Central memory CD8-positive, alpha-beta T cell (primary cell): ENCODE measurements at places on chromosomes 13 and 19.

GRCh38 chr13:99150575-99151361, 49.9 kb upstream of the UBAC2 start:
- no peak for DNase-seq

DNA sequence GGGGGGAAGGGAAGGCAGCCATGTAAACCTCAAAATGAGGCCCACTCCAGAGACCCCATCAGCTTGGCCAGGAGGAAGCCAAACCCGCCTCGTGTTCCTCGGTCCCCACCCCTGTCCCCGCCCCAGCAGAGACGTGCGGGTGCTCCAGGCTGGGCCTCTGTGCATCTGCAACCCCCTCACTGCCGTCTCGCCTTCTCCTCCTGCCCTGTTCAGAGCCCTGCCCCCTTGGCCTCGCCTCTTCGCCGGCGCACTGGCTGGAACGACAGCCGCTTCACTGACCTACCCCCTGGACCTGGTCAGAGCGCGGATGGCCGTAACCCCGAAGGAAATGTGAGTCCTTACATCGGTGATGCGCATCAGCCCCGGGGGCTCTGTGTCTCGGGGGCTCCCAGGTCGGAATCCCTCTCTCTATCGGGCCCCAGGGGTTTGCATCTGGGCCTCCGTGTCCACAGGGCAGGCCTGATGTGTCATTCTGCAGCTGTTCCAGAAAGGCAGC, 32.2 kb downstream of the TMEM161A start:
- DNase-seq: no peak

DNA sequence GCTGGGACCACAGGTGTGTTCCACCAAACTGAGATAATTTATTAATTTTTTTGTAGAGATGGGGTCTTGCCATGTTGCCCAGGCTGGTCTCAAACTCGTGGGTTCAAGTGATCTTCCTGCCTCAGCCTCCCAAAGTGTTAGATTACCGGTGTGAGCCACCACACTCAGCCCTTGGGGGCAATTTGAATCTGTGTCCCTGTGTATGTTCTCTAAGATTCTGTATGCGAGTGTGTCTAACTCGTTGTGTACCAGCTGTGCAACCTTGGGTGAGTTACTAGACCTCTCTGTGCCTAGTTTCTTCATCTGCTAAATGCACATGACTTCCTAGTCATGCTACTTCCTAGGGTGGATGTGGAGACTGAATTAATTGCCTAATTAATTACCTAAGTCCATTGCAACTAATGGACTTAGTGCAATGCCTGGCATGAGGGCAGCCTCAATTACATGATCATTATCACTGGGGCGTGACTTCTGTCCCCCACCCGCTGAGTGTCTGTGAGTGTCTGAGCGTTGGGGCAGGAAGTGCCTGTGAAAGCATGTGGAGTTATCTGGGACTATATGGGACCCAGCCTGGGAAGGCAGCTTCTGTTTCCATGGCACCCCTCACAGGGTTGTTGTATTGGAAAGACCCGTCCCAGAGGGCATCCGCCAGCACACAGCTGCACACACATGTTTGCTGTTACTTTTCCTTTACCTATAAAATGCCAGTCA, 1.8 kb upstream of the NCCRP1 start:
- DNase-seq: no peak

GRCh38 chr13:111614613-111615012, 294.2 kb downstream of the TEX29 start:
- no peak for DNase-seq

DNA sequence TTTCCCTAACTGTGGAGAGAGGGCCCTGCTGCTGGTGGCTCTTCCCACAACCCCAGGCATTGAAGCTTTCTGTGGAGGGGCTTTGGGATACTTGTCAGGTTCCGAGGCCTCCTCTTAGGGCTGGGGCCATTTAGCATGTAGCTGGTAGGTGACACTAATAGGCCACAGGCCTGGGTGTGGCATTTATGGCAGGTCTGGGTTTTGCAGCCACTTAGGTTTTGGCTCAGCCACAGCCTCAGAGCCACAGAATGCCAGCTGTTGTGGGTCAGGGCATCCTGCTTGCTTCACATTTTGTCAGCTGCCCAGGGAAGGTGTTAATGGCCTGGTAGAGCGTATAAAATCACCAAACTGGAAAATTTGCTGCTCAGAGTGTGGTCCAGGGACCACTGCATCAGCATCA, 15.7 kb downstream of the FAM124A start:
- no peak for DNase-seq

- peak; percentile 62 for DNase-seq
Measured at GRCh38 chr19:10510301-10510802, 6.9 kb downstream of the S1PR5 start.
